ENCODE measurements at places on chromosomes 3 and 15.

GRCh38 chr15:27673766-27674445 lies 425.2 kb downstream of the OCA2 start:
- no peak for DNase-seq

DNA sequence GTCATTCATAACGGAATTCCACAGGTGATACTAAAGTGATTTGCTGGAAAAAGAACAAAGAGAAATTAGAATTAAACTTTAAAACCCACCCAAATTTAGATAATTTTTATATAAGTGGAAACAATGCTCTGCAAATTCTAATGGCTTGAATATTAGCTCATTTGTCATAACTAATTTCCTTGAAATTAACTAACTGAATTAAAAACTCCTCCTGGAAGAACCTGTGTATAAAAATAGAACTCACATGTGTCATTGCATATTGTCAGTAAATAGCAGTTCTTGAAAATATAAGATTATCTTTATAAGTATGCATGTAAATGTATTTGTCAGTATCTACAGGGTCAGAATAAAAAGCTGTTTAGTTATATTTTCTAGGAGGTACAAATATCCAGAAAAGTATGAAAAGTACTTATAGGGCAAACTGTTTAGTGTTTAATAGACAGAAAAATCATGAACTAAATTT lies 16.3 kb downstream of the ZIC1 start:
- DNase-seq: no peak

DNA sequence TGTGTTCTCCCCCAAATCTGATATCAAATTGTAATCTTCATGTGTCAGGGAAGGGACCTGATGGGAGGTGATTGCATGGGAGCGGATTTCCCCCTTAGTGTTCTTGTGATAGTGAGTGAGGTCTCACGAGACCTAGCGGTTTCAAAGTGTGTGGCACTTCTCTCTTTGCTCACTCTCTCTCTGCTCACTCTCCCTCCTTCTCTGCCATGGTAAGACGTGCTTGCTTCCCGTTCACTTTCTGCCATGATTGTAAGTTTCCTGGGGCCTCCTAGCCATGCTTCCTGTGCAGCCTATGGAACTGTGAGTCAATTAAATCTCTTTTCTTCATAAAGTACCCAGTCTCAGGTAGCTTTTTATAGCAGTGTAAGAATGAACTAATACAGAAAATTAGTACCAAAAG lies 30.6 kb upstream of the OR5H6 start:
- no peak for DNase-seq

DNA sequence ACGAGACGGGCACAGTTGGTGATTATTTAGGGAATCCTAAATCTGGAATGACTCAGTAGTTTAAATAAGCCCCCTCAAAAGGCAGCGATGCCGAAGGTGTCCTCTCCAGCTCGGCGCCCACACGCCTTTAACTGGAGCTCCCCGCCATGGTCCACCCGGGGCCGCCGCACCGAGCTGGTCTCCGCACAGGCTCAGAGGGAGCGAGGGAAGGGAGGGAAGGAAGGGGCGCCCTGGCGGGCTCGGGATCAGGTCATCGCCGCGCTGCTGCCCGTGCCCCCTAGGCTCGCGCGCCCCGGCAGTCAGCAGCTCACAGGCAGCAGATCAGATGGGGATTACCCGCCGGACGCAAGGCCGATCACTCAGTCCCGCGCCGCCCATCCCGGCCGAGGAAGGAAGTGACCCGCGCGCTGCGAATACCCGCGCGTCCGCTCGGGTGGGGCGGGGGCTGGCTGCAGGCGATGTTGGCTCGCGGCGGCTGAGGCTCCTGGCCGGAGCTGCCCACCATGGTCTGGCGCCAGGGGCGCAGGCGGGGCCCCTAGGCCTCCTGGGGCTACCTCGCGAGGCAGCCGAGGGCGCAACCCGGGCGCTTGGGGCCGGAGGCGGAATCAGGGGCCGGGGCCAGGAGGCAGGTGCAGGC lies 318.0 kb downstream of the FGF12 start:
- DNase-seq: no peak

- no peak for DNase-seq
These were observed 412.7 kb downstream of the ERC2 start for GRCh38 chr3:56055546-56055945.
